Activated effector memory CD4-positive, alpha-beta T cell treated with Interleukin-2 at 50 U/mL for 16 hours (primary cell): ENCODE measurements at places on chromosomes 6 and 20.

DNA sequence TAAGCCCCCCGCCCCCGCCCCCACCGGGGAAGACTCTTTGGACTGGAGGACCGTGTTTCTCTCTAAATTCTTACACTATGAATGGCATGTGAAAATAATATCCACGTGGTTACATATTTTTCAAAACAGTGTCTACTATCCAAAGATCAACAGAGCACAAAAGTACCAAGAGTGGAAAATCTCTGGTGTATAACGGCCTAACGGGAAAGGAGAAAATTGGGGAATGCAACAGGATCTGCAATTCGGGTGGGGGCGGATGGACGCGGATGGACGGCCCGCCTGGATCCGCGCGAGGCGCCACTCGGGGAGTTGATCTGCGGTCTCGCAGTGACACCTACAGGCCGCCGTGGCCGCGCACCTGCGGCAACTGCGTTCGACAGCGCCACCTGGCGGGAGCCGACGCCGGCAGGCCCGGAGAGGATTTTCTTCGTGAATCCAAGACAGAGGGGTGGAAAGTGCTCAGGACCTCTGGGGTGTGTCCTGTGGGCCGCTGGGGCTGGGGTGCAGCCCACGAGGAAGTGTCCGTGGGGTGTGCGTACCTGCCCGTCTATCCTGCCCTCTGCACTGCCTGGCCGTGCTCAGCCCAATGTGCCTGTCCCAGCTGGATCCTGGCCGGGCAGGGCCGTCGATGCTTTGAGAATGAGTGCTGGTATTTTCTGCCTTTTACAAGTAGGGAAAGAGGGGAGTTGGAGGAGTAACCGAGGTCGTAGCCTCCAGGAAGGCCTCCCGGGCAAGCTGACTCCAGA, 18.6 kb downstream of the ANKRD60 start:
- peak; percentile 77 for DNase-seq

DNA sequence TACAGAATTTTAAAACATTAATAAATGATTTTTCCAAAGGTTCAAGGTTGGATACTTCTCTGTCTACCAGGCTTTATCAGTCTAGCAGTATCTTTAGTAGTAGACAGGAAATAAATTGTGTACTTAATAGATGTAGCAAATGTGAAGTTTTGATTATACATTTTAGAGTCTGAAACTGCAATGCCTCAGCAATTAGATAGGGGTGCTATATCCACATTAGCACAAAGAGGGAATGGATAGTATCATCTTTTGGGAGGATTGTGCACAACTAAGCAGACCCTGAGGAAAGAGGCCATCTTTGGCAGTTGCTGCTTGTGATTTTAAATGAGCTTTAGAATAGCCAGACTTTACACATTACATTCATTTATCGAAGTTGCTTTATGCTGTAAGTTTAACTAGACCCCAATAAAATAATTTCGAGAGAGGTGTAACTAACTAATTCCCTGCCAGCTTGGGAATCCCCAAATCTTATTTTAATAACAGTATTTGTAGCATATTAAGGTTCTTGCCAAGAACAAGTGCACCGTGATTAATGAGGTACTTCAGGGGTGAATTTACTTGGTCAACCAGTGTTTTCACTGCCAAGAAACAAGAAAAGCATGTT, 2.8 kb downstream of the KCNQ5 start:
- DNase-seq = no peak

GRCh38 chr20:40255365-40255764, 433.7 kb downstream of the MAFB start:
- DNase-seq = no peak

GRCh38 chr6:123897965-123898364, 94.3 kb downstream of the NKAIN2 start:
- no peak for DNase-seq

DNA sequence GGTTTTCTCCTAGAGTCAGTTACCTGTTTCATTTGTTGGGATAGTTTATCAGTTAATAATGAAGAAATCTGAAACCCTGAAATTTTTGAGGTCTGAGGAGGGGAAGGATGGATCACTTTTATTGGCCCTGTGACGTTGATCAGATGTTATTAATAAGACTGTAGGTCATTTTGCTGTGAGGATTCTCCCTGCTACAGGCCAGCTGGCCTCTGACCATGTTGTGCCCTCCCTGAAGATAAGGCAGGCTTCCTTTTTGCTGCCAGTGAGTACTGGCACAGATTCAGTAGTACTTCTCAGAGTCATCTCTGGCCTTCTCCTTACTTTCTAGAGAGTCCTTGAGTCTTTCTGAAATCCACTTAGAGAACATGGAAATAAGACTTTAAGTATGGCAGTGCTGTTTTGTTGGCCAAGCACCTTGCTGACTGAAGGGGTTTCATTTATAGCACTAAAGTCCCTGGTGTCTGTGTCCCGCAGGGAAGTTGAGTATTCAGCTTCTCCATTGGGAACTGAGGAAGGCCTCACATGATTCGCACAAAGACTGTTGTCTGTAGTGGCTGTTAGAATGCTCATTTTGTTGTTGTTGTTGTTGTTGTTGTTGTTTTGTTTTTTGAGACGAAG, 202.6 kb downstream of the DTNBP1 start:
- DNase-seq = no peak
